ENCODE measurements at places on chromosomes 13 and 19. TPM values are rescaled to one million over a fixed set of nuclear protein-coding genes. Genes with fewer than 3 reads are reported as not detected.

DNA sequence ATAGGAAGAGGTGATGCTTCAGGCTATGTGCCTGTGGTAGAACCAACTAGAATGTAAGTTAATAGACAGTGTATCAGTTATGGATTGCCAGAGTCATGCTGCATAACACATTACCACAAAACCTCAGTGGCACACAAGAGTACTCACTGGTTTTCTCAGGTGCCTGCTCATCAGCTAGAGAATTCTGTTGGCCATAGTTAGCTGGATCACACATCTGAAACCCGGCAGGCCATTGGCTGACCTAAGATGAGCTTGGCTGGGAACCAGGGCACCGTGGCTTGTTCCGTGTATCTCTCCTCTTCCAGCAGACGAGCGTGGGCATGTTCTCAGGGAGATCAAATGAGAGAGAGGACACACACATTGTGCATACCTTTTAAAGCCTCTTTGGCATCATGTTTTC, 76.7 kb downstream of the TEX26 start:
- H3K27me3 ChIP-seq, result peaks cover 7% of the 10 kb centered on the region
- no peak overlapping the region for H3K27ac ChIP-seq
- no peak overlapping the region for H3K4me3 ChIP-seq
- no peak for DNase-seq

DNA sequence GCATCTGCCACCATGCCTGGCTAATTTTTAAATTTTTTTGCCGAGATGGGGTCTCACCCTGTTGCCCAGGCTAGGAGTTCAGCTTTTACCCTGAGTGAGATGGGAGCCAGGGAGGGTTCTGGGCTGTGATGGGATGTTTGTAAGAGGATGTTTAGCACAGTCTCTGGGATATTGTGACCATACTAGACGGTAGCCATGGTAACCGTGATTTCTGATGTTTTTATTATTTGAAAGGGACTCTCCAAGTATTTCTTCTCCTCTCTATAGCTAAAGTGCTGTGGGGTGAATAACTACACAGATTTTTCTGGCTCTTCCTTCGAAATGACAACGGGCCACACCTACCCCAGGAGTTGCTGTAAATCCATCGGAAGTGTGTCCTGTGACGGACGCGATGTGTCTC, 10.4 kb downstream of the TSPAN16 start:
- no peak overlapping the region for H3K4me3 ChIP-seq
- H3K27me3 ChIP-seq, result no peaks in the 10 kb centered on the region
- no peak for DNase-seq
- no peaks in the 10 kb centered on the region for H3K4me1 ChIP-seq
- no peak overlapping the region for H3K27ac ChIP-seq

Gene HSD17B14
- 2.1 TPM for total RNA-seq

- H3K4me1 ChIP-seq, result no peaks in the 10 kb centered on the region
- no peaks in the 10 kb centered on the region for H3K36me3 ChIP-seq
- no peak for DNase-seq
- peaks cover 7% of the 10 kb centered on the region for H3K27me3 ChIP-seq
Observed at GRCh38 chr13:99161512-99161911, 39.1 kb upstream of the UBAC2 start.

GRCh38 chr19:12478234-12478941, 6.2 kb downstream of the ZNF709 start:
- peaks cover 3% of the 10 kb centered on the region for H3K4me1 ChIP-seq
- H3K4me3 ChIP-seq, result no peak overlapping the region
- H3K27me3 ChIP-seq, result no peaks in the 10 kb centered on the region
- no peak overlapping the region for H3K27ac ChIP-seq
- DNase-seq, result no peak

Gene NALCN
- 10.6 TPM for total RNA-seq

GRCh38 chr13:62846302-62846701, 1430.7 kb upstream of the PCDH20 start:
- H3K36me3 ChIP-seq, result no peaks in the 10 kb centered on the region
- no peaks in the 10 kb centered on the region for H3K4me1 ChIP-seq
- H3K27me3 ChIP-seq, result no peaks in the 10 kb centered on the region
- DNase-seq, result no peak
